ENCODE measurements at places on chromosomes 6 and 20. TPM values are rescaled to one million over a fixed set of nuclear protein-coding genes. Genes with fewer than 3 reads are reported as not detected.

SLC17A4 gene
- 0.23 TPM for total RNA-seq

NPBWR2 gene
- total RNA-seq: not detected

OOEP gene
- not detected for total RNA-seq

ULBP2 gene
- 2.3 TPM for total RNA-seq

CDH4 gene
- total RNA-seq: 4.8 TPM

SLC22A3 gene
- 7.6 TPM for total RNA-seq

HEBP2 gene
- total RNA-seq: 19.7 TPM

SH3BGRL2 gene
- 25.2 TPM for total RNA-seq

PMEPA1 gene
- 14.2 TPM for total RNA-seq

SLC32A1 gene
- total RNA-seq: 1.3 TPM

HS3ST5 gene
- 0.41 TPM for total RNA-seq

POU5F1 gene
- total RNA-seq: 11.4 TPM

BCAS4 gene
- 4.8 TPM for total RNA-seq

TNFRSF6B gene
- total RNA-seq: 4.3 TPM

All from metanephros (tissue), 2 donors.